ENCODE measurements at places on chromosomes 5 and 9.

GRCh38 chr5:176754376-176754973 is 55.9 kb upstream of the UNC5A start:
- DNase-seq, result no peak

DNA sequence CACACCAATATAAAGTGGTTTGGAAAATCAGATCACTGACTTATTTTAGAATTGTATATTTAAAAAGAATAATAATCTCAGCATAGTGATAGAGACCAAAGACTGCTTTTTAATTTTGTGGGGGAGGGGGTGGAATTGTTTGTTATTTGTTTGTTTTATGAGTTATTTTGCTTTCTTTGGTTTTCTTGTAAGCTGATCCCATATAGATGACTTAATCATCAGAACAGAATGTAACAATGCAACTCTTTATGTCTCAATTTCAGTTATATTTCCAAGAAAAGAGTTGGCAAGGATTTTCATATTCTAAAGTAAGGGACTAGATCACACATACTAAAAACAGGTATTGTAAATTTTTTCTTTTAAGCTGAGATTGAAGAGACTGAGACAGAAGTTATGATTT is 984.9 kb downstream of the TLE4 start:
- no peak for DNase-seq

DNA sequence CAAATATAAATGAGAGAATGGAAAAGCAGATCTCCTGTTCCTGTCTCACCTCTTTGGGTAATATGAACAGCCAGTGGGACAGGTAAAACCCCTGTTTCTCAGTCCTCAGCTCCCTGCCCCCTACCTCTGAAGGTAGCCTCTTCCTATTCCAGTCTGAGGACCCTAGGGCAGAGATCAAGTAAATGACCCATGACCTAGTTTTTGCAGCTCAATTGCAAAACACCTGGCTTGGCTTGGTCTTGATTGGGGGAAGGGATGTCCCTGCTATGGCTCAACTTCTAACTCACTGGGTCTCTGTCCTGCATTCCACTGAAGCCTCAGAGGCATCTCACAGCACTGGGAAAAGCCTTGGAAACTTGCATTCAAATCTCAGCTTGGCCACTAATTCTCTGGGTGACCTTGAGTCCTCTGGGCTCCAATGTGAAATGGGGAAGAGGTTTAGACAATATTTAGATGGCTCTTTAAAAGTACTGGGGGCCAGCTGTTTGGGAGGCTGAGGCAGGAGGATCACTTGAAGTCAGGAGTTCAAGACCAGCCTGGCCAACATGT is 1.6 kb upstream of the GALT start:
- no peak for DNase-seq

DNA sequence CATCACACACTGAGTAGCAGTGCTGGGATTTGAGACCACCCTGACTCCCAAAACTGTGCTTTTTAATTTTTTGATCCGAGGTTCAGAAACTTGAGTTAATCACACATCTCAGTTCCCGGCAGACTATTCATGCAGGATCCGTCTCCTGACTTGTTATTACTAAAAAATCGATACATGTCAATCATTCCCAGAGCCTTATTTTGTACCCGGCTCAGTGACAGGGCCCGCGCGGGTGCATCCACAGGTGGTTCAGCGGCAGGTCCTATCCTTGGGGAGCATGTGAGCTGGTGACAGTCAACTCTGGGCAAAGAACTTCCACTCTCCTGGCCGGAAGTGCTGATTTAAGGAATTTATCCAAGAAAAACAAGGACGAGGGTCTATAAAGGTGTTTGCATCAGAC is 95.9 kb upstream of the MVB12B start:
- no peak for DNase-seq

GRCh38 chr9:89684912-89685636 is 80.3 kb downstream of the GADD45G start:
- DNase-seq, result no peak

All from pons (tissue), 1 donor.